ENCODE measurements at places on chromosomes 5 and 9. TPM values are rescaled to one million over a fixed set of nuclear protein-coding genes. Genes with fewer than 3 reads are reported as not detected.

The ATP6V1G1 gene
- total RNA-seq, result 92.4 TPM

The HRH2 gene
- 0.76 TPM for total RNA-seq

The HIGD2A gene
- total RNA-seq, result 101 TPM

The PRRC2B gene
- 82.9 TPM for total RNA-seq

The NRG2 gene
- 1.9 TPM for total RNA-seq

The ANKRD18B gene
- total RNA-seq, result 10.0 TPM

The FBN2 gene
- total RNA-seq, result 1.00 TPM

The PCDHGA4 gene
- 0.48 TPM for total RNA-seq

The MAT2B gene
- 32.5 TPM for total RNA-seq

The SLC6A7 gene
- not detected for total RNA-seq

The FOXD4L6 gene
- not detected for total RNA-seq

The F2RL1 gene
- total RNA-seq, result 12.0 TPM

The S100Z gene
- total RNA-seq, result 0.40 TPM

The C5 gene
- 3.1 TPM for total RNA-seq

The SEMA5A gene
- 5.5 TPM for total RNA-seq

The GEMIN5 gene
- total RNA-seq, result 11.0 TPM

The GLDC gene
- 28.3 TPM for total RNA-seq

The CDH12 gene
- not detected for total RNA-seq

The DMXL1 gene
- 27.5 TPM for total RNA-seq

The RIMOC1 gene
- 23.7 TPM for total RNA-seq

The TNFSF15 gene
- total RNA-seq, result 1.7 TPM

The GGTA1 gene
- 7.1 TPM for total RNA-seq

The ADAMTS6 gene
- total RNA-seq, result 1.2 TPM

The PCDHGA6 gene
- 1.2 TPM for total RNA-seq

The FAM240B gene
- not detected for total RNA-seq

The BTNL8 gene
- not detected for total RNA-seq

The TAF1L gene
- not detected for total RNA-seq

The ADGRD2 gene
- total RNA-seq, result 0.08 TPM

Data from esophagus mucosa (tissue), 1 donor.